ENCODE measurements at places on chromosomes 2 and 18.

DNA sequence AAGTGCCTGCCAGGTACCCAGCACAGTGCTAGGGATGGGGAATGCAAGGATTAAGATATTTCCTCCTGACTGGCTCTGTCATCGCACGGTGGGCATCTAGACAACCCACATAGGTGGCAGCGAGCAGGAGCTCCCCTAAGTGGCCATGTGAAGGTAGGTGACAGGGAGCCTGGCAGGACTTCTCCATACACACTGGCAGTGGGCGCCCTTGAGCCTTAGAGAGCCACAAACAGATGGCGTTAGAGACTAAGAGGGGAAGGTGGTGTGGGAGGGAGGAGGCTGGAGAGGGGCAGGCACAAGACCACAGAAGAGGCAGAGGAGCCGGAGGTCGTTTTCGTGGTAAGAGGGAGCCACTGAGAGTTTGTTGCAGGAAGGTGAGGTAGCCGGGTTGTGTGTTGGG is 15.2 kb downstream of the PRELID3A start:
- DNase-seq, result no peak

DNA sequence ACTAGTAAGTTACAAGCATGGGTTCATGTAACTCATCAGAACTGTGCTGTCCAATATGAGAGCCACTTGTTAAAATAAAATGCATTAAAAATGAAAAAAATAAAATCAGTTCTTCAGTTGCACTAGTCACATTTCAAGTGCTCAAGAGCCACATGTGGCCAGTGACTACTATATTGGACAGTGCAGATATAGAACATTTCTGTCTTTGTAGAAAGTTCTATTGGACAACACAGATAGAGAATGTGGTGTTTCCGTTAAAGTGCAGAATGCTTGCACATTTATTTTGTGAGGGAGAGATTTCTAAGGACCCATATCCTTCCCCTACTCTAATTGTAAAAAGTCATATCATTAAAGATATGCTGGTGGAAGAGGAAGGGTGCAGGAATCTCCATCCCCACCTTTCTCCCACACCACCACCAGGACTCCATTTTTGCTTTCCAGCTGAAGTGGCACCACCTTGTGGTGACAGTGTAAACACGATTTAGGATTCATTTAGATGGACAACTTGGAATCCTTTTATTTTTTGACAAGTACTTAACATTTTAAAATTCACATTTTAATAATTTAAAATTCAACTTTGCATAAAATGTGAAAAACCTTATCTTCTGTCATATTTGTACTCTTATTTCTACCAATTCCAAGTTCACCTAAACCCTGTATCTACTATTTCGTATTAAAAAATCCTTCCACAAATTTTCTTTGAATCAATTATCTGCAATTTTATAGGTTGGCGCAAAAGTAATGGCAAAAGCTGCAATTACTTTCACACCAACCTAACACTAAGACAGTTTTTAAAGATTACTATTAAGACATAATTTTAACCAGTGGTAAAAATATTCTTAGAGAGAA is 9.4 kb upstream of the CD302 start:
- DNase-seq, result no peak

DNA sequence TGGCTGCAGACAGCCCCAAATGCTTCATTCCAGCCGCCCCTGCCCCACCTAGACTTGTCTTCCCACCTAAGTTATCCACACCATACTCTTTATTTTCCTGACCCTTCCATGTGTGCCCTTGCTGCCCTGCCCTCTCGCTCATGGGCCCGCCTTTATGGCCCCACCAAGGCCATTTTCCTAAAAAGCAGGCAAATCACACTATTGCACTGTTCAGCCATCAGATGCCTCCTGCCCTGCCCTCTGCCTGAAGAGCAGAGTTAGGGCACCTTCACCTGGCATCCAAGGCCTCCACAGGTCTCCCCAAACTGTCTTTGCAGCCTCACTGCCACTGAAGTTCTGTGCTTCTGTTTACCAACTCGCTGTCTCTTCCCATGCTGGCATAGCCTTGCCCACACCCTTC is 496.7 kb downstream of the EIPR1 start:
- no peak for DNase-seq

GRCh38 chr18:43277164-43277600 is at the start of gene SYT4:
Gene SYT4 (minus strand): TSS chr18:43277490. CDS start chr18:43277281, 209 bp downstream.
- no peak for DNase-seq

DNA sequence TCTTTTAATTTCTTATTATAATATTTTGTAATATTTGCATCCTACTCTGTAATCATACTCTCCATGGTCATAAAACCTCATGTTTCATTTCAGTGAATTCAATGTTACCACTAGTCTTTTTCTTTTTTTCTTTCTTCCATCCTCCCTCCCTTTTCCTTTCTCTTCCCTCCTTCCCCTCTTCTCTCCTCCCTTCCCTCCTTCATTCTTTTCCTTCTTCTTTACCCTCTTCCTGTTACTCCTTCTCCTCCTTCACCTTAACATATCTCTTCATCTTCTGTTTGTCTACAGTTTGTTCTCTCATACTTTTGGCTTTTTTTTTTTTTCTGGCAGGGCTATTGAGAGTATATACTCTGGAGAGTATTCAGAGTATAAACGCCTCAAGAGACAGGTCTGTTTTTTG is 491.6 kb upstream of the ID2 start:
- DNase-seq, result no peak

GRCh38 chr2:83899271-83899670 is 559.8 kb downstream of the SUCLG1 start:
- no peak for DNase-seq

DNA sequence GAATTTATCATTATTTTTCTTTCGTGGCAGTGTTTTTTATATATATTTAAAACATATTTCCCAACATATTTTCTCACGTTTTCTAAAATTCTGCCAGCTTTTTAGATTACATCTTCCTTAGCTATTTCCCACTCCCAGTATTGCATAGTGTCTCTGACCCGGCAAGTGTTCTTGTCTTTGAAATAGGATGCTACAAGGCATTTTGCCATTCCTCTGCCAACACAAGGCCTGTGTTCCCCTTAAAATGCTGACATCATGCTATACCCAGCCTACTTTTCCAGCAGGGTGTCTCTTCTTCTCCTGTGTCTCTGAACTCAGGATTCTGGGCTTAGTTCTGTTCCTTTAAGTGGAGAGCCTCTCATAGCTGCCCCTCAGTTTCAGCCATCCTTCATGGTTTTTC is 115.2 kb downstream of the DIS3L2 start:
- no peak for DNase-seq

- no peak for DNase-seq
These were observed 442.6 kb downstream of the CMPK2 start for GRCh38 chr2:6423157-6423556.

GRCh38 chr2:149741646-149742045 is 154.1 kb upstream of the MMADHC start:
- DNase-seq, result no peak

- no peak for DNase-seq
These were observed 157.8 kb downstream of the SMAD2 start for GRCh38 chr18:47772374-47773248.

DNA sequence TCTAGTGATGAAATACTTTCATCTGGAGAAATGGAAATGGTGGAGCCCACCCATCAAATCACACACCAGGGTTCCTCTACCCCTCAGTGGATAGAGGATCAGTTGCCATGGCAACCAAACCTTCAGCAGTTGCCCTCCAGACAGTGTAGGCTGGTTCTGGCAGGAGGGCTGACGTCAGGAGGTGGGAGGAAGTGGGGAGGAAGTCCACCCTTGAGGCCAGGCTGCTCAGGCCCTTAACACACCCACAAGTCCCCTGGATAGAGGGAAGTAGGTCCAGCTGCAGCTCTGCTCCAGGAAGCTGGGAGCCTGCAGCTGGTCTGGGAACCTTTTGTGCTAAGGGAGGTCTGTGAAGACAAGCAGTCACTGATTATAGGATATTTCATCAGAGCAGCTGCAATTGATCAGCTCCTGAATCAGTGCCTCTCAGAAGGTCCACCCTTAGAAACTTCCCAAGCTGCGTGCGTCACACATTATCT is 186.6 kb downstream of the MTX2 start:
- DNase-seq, result no peak

GRCh38 chr2:170420961-170421687 is 243.2 kb downstream of the MYO3B start:
- no peak for DNase-seq

DNA sequence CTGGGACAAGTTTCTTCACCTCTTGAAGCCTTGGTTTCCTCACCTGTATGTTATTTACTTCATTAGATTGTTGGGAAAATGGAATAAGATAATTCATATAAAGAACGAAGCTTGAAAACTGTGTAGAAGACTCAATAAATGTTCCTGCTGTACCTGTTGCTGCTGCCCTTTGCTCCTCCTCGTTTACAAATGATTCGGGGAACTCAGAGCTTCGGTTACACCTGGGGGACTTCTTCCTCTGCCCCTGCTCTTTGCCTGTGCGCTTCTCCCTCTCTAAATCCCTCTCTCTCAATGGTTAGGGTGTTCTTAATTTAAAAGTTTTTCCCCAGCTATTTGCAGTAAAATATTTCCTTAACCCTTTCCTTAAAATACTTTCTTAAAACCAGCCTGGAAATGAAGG is 3.3 kb upstream of the RMDN2 start:
- DNase-seq, result no peak

DNA sequence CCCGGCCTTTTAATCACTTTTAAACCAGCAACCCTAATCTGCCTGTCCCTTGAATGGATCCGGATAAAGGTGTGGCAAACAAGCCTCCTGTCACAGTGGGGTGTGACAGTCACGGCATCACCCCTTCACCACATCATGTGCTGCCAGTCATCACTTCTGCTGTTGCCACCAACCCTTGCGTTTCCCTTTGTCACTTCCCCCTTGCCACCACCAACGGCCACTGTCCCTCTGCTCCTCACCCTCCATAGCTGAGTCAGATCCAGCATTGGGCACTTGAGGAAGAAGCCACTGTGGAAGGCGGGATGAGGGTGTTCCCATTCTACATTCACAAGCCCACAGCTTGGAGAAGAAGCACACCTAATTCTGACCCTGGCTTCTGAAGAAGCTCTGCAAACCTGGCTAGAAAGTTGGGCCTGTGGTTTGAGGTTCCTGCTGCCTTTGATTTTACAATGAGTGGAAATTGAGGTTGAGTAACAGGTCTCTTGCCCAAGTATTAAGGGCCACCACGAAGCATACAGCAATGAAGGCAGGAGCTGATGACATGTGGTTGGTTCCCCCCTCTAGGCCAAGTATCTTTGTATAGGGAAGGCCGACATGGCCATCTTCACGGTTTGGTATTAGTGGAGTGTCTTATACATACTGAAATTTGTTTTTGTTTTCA is 22.9 kb upstream of the DARS1 start:
- no peak for DNase-seq

DNA sequence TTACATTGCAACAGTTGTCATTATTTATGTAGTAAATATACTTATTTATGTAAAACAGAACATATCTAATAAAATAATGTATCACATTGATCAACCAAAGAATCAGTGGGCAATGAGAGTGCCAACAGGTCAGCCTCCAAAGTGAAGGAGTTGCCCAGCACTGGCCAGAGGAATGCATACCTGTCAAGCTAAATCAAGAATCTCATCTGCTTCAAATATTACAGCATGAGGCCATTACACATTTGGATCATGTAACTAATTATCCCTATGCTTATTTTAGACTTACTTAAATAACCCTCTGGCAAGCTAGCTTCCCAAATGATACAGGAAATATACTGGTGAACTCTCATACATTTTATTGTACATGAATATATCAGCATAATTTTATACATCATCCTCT is 1211.7 kb upstream of the ACVR2A start:
- DNase-seq, result no peak

DNA sequence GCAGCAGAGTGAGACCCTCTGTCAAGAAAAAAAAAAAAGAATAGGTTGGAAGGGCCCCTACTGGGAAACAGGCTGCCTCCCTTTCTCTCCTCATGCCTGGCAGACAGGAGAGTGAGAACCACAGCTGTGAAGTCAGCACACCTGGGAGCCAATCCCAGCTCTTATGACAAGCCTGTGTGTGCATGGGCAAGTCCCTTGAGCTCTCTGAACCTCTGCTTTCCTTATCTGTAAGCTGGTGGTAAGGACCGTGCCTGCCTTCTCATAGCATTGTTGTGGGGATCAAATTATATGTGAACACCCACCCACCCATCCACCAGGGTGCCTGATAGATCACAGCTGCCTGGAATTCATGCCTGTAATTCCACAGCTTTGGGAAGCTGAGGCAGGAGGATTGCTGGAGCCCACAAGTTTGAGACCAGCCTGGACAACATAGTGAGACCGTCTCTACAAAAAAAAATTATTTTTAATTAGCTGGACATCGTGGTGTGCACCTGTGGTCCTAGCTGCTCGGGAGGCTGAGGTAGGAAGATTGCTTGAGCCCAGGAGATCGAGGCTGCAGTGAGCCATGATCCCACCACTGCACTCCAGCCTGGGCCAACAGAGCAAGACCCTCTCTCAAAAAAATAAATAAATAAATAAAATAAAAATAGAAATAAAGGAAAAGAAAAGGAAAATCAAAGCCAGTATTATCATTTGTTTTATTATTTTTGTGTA is 66.9 kb upstream of the MCFD2 start:
- no peak for DNase-seq

DNA sequence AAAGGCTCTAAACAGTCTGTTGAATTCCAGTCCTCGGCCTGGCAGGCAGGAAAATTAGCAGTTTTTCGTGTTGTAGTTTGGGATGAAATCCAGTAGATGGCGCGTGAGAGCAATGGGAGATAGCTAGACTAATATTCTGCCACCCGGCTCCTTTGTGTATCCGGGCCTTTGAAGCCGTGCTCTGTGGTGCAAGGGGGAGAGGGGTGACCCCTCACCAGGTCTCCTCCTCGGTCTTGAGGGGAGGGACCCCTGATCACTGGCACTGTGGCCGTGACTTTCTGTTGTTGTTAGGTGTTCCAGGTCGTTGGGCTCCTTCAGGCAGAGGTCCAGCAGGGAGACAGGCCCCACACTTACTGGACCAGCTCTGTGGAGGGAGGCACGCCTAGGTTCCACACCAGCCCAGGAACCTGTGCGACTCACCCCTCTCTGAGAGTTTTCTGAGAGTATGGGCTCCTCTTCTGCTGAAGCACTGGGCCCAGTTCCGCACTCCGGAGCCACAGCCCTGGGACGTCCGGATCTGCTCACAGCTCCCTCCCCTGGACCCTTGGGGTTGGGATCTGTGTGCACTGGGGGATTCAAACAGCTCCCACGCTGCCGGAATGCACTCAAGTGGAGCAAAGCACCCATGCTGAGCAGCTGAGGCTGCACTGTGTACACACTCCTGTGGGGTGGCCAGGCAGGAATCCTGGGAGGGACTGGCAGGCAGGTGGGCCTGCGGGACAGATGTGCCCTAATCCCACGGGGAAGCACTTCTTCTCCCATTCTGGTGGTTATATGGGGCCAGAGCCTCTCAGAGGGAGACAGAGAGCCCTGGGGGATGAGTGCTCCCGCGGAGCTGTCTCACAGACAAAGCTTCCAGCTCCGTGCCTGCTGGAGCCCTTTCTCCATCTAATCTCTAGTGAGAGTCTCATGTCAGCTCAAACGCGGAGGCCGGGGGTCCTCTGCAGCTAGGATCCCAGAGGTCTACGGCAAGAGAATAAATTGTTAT is 8.8 kb downstream of the GKN2 start:
- DNase-seq, result no peak

- no peak for DNase-seq
These were observed 43.4 kb upstream of the NEUROD1 start for GRCh38 chr2:181723731-181724130.

DNA sequence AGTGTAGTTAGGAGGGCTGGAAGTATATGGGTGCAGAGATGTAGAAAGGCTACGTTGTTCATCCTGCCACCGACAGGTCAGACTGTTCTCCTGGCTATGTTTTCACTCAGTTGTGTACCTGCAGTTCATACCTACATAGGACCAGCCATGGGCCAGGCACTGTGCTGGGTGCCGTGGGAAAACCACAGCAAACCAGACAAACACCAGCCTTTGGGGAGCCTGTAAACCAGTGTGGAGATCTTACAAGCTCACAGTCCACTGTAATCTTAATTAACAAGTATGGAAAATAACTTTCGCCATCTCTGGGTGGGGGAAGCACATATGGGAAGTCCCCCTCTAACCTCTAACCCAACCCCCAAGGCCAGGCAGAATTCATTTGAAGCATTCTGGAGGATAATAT is 12.7 kb downstream of the NCK2 start:
- DNase-seq, result no peak
